ENCODE measurements at places on chromosomes 2 and 18.

DNA sequence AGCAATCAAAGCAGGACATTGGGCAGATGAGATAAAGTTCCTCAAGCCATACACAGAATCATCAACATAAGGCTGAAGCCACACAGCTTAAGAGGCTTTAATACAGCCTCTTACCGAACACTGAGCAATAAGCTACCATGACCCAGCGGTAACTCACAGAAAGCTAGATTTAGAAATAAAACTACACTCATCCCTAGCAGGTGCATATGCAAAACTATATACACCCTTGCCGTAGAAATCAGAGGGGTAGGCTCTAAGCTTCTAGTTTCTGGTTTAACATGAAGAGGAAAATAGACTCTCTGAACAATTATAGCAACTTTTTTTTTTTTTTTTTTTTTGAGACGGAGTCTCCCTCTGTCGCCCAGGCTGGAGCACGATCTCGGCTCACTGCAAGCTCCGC, 428.8 kb upstream of the FIGN start:
- no peak for DNase-seq

- DNase-seq = peak; percentile 27
These were observed 111.4 kb downstream of the NFATC1 start for GRCh38 chr18:79507076-79507545.

DNA sequence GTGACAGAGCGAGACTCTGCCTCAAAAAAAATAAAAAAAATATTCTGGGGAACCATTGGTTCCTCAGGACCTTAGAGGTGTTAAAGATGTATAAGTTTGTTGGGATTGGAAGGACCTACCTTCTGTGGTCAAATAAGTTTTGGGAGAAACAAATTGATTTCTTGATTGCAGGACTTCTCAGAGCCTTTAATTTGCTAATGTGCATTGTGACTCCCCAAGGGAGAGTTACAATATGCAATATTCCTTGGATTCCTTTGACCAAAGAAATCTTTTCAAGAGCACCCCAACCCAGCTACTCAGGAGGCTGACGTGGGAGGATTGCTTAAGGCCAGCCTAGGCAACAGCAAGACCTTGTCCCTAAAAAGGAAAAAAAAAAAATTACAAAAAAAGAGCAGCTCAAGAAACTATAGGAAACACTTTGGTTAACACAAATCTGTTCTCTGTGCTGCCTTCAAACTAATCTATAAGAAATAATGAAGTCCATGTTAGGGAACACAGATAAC, 6.5 kb downstream of the NAGK start:
- DNase-seq = no peak

GRCh38 chr2:120771111-120771780, 35.6 kb downstream of the GLI2 start:
- no peak for DNase-seq

GRCh38 chr2:204199357-204199756, 262.8 kb downstream of the ICOS start:
- no peak for DNase-seq

DNA sequence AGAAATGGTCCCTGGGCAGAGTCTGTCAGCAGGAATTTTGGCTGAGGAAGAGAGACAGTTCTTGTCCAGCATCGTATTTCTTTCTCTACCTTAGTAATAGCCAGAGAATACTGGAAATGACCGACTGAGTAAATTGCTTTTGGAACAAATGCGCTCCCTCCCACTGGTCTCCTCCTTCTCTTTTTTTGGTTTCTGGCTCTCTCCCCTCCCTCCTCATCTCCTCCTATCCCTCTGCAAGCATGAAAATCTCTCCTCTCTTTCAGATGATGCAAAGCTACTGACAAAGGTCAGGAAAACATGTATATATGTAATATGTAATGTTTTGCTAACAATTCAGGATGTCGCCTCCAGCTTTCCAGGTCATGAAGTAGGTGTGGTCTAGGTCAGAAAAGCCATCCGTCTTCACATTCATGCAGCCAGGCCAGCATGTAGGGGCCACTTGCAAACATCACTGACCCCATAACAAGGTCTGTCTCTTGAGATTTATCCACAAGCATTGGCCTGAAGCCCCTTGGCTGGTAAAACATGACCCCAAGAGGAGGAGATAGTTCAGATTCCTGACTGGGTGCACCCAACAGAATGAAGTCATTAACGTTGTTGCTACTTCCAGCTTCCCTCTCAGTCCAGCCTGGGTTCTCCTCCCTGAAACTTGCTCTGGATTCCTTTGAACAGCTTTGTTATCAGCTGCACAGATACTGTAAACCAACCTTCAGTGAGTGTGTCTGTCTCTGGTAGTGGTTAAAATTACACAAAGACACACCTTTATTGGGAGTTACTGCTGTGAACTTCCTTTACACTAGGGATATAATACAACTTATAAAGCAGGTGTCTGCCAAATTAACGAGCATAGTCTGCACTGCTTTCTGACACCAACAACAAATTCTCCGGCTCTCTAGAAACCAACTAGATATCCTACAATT, 864.4 kb upstream of the KLHL29 start:
- no peak for DNase-seq

DNA sequence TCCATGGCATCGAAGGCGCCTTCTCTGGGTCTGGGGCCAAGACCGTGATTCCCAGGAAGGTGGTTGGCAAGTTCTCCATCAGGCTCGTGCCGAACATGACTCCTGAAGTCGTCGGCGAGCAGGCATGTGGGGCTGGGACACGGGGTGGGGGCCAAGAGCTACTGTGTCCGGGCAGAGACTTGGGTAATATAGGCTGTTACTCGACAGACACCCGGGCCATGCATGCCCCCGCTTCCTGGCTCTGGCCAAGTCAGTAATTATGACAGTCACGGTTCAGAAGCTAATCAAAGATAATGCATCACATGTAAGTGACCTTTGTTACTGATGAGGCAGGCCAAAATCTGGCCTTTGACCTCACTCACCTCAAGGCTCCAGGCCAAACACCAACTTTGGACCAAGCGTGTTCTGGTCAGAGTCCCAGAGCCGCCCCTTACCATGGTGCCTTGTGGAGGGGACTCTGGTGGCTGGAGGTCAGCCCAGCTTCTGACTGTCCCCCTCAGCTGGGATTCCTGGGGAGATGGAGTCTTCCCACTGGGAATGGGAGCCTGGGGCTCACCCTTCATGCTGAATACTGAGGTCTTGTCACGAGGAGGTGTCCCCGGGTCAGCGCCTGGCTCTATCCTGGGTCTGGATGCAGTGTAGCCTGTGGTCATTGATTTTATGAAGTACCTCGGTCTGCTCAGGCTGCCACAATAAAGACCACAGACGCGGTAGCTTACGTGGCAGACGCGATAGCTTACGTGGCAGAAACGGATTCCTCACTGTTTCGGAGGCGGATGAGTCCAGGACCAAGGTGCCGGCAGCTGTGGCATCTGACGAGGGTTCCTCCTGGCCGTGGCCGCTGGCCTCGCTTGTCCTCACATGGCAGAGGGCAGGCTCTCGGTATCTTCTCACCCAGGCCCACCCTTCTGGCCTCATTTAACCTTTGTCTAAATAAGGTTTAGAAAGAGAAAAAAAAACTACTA, 17.7 kb upstream of the CNDP1 start:
- DNase-seq = no peak

- DNase-seq = no peak
These were observed 52.4 kb downstream of the RABL2A start for GRCh38 chr2:113679457-113679856.

DNA sequence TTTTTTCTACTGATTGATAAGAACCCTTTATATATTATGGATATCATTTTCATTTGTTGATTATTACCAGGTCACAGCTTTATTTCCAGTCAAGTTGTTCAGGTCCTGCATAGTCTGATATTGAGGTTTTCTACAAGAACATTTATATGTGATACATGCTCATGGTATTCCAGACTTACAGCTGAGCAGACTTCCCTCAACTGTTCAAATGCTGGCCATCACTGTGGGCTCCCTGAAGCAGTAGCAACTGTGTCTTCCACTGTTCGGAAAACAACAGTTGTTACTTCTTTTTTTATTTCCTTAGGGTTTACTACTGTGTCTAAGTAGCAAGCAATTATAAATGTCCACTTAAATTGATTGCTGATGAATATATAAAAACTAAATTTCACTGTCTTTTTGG, 79.5 kb downstream of the DGKD start:
- DNase-seq = no peak

DNA sequence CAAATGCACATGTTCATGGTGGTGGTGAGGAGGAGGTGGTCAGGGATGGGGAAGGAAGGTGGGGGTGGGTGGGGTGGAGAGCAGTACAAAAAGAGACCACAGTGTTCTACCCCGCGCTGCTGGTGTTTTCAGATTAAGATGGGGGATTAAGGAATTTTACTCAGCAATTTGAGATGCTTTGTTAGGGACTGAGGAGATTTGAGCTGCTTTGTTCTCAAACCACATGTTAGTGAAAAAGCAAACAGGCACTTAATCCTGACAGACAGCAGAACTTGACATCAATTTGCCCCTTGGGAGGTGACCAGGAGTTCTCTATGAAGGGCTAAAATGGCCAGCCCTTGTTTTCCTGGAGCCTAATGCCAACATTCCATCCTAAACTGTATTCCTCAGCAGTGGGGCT, 244.5 kb downstream of the MEIS1 start:
- DNase-seq = no peak

DNA sequence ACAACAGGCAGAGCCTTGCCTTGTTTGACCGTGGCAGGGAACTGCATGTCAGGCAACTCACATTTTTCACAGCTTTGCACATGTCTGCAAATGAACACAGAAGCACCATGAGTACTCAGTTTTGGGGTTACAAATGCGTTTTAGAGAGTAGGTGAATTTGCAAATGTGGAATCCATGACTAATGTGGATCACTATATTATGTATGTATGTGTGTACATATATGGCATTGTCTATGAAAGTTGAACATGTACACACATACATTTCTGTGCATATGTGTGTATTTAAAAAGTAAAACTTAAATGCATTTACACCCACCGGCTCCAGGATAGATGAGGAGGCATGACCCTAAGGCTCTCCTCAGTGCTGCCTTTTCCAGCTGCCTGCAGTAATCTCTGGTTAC, 65.1 kb downstream of the SOWAHC start:
- no peak for DNase-seq

DNA sequence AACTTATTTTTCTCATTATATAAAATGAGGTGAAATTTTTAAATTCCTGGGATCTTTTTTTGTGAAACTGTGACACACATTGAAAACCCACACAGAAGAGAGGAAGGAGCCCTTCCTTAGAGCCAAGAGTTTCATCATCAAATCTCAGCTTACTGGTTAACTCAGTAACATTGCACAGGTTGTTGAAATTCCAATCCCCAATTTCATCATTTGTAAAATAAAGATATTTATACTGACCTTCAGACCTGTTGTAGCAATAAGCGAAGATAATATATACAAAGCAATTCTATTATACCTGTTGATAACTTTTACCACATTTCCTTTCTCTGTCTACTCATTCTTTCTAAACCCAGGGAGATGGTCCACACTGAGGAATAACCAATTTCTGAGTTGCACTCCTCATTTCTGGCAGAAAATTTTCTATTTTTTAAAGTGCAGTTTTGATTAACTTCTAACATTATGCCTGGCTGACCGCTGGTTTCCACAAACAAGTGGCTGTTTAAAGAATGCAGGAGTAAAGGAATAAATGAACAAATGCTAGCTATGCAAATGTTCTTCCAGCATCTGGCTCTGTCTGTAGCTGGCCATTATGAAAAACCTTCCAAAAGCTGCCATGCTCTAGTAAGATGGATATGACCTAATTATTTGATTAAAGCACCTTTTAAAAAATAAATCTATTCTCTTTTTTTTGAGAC, 105.7 kb upstream of the LINC00305 start:
- no peak for DNase-seq

DNA sequence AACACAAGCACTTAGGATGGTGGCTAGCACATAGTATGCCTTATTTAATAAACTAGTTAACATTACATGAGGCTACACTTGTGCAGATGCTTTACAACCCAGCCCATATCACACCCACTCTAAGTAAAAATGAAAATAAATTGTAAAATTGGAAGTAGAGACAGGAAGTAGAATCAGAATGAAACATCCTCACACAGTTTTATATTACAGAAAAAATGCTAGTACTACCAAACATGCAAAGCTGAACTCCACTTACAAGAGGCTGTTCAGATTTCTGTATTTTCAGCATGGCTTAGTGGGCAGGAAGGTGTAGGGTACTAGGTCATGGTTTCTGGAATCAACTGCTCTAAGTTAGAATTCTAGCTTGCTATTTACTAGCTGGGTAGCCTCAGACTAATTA, 18.2 kb upstream of the CRIM1 start:
- no peak for DNase-seq

- DNase-seq = no peak
These were observed 204.2 kb downstream of the CYP26B1 start for GRCh38 chr2:71943238-71944182.

- DNase-seq = no peak
These were observed 9.6 kb upstream of the GIGYF2 start for GRCh38 chr2:232687382-232688160.

DNA sequence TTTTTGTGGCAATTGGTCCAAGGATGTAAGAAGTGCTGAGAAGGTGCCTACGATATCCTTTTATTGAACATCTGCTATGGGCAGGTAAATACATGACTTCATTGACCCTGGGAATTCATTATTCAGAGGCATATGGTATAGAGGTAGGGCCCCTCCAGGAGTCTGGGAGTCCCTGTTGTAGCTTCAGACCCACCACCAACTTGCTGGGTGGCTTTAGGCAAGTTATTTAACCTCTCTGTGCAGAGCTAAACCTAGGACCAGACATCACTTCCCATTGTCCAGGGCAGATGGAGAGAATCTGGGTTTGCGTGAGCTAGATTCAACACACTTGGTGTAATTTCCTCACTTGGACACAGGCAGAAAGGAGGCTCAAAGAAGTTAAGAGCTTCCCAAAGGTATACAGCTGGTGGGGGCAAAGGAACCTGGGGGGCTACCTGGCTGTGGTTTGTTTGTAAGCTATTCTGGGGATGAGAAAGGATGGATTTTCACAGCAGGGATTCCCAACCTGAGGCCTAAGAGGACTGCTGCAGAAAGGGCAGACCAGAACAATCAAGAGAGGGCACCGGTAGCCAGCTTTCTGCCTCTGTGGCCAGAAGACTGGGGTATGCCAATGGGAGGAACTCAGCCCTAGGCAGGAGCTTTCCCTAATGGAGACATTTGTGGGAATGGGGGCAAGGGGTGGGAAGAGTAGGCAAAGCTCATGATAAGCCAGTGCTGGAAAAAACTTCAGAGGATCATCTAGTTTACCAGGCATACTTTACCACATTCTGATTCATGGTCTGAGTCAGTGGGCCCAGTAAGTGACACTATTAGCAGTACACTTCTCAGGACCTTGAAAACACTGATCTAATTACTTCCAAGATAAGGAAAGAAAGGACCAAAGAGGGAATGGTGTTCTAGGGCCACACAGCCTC, 102.7 kb upstream of the SMAD2 start:
- no peak for DNase-seq

Data from central memory CD4-positive, alpha-beta T cell (primary cell).